ENCODE measurements at places on chromosomes 7 and 10.
A peak's percentile ranks its signal among the peaks of the same experiment; 100 is the strongest.

DNA sequence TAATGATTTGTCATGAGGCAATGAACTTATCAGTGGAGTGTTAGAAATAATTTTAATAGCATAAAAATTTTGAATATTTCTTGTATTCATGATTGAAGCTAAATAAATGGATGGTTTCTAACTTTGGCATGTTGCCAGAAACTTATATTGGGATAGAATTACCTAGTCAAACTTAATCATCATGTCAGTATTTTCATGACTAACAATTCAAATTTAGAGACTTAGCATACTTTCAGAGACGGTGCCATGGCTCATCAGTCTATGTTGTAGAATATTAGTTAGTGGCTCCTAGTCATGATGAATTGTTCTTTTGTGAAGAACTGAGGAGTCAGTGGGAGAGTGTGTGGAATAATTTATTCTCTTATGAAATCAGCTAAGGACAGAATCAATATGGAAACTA is 599.6 kb upstream of the POT1 start:
- DNase-seq, result no peak

DNA sequence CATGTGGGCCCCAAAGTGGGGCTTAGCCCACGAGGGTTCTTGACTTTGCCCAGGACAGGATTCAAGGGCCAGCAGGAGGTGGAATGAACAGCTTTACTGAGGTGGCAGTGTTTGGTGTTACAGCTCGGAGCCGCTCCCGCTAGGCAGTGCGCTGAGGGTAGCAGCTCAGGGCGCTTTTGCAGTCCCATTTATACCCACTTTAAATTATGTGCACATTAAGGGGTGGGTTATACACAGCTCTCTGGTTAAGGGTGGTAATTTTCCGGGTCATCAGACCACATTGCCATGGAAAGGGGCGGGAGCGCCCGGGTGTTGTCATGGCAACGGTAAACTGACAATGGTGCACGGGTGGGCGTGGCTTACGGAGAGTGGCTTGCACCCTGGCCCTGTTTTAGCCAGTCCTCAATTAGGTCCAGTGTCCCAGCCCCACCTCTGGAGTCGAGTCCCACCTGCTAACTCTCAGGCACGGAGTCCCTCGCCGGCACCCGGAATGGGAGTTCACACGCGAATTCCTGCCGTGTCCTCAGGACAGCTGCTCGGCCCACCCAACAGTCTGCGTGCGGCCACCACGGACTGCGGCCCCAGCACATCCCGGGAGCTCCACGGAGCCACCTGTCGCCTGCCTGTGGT is 58.2 kb upstream of the PDGFA start:
- DNase-seq, result no peak

DNA sequence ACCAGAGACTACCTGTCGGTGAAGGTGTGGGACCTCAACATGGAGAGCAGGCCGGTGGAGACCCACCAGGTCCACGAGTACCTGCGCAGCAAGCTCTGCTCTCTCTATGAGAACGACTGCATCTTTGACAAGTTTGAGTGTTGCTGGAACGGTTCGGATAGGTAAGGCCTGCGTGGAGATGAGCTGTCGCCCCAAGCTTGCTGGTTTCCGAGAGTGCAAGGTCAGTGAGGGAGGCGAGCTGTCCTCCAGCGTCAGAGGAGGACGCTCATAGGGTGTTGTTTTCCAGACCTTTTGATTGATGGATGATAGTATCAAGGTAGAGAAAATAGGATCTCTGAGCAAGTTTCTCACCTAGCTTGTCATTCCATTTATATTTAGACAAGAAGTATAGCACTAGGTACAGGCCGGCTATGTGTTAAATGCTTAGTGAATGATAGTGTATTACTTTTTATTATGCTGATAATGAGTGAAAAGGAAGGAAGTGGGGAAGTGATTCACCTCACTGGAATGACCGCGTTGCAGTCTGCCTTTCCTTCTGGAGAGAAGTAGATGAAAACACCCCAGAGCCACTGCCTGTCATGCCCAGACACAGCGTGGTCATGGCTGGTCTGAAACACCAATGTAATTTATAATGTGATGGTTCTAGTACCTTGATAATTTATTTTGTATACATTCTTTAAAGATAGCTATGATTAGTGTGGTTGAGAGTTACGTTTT is 33.9 kb downstream of the BNIP3 start:
- DNase-seq, result no peak

GRCh38 chr10:123663522-123663921 is 2.6 kb upstream of the GPR26 start:
- no peak for DNase-seq

- DNase-seq, result no peak
Observed at GRCh38 chr7:117858712-117859111, 14.5 kb downstream of the CTTNBP2 start.

DNA sequence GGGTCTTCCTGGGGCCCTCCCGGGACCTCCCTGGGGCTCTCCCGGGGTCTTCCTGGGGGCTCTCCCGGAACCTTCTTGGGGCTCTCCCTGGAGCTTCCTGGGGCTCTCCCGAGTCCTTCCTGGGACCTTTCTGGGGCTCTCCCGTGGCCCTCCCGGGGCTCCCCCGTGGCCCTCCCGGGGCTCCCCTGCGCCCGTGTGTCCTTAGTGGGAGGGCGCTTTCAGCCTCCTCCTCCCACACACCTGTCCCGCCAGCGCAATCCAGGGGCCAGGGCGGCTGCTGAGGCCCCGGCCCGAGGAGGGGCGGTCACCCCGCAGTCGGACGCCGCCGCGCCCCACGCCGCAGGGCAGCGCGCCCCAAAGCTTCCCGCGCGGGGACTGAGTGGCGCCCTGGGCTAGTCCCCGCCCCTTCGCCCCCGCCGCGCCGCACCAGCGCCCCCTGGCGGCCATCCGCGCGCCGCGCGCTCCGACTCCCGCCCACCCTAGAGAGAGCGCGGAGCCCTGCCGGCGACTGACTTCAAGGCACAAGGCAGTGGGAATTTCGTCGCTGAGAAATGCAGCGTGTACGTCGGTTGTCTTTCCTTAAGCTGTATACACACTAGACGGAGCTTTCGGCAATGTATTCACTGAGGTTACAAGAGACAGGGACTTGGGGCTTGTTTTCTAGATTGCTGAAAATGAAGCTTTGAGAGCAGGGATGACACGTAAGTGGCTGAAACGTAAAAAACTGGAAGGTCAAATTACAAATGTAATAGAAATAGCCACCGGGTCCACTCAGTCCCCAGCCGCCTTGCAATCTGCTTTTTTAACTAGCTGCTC is 47.1 kb downstream of the INSIG1 start:
- peak; percentile 93 for DNase-seq

DNA sequence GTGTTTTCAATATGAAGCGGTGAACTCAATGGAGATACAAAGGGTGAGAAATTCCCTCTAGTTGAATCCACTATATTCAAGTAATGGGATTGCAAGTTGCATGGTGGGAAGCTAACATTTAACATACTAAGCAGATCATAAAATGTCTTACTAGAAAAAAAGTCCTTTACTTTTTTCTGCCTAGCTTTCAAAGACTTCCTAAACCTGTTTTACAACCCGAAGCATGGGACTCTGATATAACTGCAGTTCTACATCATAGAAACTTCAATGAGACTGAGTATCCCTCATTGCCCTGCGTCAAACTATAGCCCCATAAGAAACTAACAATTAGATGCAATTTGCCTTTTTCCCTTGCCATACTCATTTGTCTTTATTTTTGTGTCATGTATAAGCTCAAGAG is 179.9 kb downstream of the RTKN2 start:
- no peak for DNase-seq

GRCh38 chr7:156100086-156100485 is 287.8 kb upstream of the SHH start:
- no peak for DNase-seq

GRCh38 chr7:2680792-2681490 is 7.1 kb upstream of the AMZ1 start:
- peak; percentile 79 for DNase-seq

GRCh38 chr10:4652111-4653010 is 173.6 kb upstream of the AKR1E2 start:
- DNase-seq, result no peak

DNA sequence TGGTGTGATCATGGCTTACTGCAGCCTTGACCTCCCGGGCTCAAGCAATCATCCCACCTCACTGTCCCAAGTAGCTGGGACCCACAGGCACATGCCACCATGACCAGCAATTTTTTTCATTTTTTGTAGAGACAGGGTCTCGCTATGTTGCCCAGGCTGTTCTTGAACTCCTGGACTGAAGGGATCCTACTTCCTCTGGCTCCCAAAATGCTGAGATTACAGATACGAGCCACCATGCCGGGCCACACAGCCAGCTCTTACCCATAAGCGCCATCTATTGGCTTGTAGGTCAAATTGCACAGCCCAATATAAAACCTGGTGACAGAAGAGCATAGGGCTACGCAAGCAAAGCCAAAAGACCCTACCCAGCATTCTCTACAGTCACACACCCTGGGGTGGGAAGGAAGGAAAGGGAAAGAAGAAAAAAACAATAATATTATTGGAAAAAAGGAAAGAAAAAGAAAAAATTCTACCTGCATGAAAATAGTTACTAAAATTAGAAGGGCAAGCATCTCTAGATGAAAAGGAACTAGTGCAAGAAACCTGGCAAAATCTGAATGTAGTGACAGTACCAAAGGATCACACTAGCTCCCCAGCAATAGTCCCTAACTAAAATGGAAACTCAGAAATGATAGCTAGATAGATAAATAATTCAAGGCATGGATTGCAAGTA is 29.4 kb upstream of the AMPH start:
- peak; percentile 21 for DNase-seq

GRCh38 chr10:29957236-29957635 is 102.2 kb downstream of the JCAD start:
- DNase-seq, result no peak

GRCh38 chr7:4807598-4808016 is 32.2 kb downstream of the AP5Z1 start:
- DNase-seq, result no peak

DNA sequence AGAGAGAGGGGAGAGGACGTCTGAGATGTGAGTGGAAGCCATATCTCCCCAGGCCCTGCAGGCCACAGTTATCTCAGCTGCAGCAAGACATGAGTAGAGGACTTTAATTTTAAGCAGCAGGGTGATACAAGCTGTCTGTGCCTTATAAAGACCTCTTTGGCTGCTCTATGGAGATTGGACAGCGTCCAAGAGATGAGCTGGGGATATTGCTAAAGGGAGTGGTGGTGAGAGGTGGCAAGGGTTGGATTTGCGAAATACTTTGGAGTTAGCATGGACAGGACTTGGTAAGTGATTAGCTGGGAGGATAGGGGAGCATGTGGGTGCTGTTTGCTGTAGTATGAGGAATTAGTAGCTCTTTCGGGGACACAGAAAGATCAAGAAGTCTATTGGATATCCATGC is 191.8 kb downstream of the CACNB2 start:
- no peak for DNase-seq

DNA sequence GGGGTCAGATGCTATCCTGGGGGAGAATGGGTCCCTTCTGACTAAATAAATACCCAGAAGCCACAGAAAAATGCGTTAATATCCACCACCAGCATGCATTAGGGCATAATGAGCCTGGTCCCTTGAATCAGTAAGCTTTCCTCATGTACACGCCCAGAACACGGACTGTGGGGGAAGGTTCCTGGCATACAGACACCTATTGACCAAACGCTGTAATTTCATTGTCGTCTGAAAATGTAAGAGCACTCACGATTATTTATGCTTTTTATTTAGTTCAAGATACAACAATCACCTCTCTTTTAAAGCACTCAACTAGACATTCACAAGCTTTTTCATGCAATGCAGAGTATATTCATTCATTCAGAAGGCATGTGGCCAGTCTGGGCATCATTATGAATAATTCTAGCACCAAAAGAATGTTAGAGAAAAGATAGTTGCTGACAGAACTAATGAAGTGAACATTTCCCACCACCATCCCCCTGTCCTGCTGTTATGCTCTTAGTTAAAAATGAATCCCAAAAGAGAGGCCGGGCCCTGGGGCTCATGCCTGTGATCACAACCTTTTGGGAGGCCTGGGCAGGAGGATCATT is 101.0 kb downstream of the SVIL start:
- DNase-seq, result no peak

DNA sequence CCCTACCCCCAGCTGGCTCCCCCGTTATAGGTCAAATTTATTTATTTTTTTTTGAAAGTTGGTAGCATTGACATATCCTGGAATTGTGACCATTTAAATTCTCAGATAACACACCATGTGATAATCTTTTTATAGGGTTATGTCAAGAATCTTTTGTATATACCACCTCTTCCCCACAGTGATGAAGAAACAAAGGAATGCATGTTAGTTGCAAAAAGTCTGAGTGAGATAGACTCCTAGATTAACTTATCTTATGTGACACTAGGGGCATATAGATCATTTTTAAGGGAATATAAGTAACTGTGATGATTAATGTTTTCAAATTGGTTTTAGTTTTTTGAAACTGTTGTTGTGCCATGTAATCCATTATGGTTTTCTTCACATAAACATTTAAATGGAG is 68.3 kb downstream of the MLLT10 start:
- no peak for DNase-seq

DNA sequence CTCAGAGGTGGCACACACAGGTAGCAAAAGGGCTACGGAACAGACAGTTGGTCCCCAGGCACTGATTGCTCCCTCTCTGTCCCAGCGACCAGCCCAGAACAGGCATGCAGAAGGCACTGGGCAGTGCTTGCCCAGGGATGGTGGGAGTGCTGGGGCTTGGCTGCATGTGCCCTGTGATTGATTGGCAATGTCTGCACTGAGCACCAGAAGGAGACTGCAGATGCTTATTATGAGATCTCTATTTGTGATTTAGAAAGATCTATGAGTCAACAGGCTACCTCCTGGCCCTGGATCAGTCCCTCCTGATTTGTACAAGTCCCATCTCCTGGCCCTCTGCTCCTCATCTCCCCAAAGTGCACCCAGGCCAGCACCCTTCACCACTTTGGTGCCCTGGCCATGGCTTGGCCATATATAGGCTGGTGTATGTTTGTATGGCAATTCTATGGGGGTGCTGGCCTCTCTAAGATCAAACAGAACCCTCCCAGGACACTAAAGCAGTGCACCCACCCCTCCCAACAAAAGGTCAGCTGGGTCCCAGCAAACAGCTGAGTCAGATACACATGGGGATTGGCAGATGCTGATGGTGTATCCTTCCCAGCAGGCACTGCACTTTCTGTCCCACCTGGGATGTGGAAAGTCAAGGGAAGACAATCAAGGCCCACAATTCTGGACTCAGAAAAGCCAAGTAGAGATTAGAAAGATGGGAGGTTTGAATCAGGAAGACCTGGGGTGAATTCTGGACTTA is 30.9 kb downstream of the CAMK2B start:
- DNase-seq, result peak; percentile 0

GRCh38 chr7:122802301-122802751 is 83.9 kb downstream of the CADPS2 start:
- DNase-seq, result no peak

DNA sequence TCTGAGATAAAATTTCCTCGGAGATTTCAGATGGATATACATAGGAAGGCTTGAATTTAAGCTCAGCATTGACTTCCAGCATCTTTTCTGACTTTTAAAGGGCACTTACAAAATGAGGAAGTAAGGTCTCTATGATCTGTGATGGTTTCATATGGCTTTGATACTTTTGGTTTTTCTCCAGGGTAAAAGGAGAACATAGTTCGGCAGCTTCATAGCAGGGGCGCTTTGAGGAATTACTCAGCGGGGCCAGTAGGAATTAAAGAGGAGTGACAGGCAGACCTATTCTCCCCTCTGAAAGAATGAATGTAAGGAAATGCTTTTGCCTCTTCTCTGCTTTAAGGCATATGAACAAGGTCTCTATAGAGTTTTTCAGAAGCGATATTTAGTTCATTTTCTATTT is 80.0 kb upstream of the PCDH15 start:
- no peak for DNase-seq

Measured in GM19239 (cell line).